ENCODE measurements at places on chromosomes 11 and 22. TPM values are rescaled to one million over a fixed set of nuclear protein-coding genes. Genes with fewer than 3 reads are reported as not detected.

DNA sequence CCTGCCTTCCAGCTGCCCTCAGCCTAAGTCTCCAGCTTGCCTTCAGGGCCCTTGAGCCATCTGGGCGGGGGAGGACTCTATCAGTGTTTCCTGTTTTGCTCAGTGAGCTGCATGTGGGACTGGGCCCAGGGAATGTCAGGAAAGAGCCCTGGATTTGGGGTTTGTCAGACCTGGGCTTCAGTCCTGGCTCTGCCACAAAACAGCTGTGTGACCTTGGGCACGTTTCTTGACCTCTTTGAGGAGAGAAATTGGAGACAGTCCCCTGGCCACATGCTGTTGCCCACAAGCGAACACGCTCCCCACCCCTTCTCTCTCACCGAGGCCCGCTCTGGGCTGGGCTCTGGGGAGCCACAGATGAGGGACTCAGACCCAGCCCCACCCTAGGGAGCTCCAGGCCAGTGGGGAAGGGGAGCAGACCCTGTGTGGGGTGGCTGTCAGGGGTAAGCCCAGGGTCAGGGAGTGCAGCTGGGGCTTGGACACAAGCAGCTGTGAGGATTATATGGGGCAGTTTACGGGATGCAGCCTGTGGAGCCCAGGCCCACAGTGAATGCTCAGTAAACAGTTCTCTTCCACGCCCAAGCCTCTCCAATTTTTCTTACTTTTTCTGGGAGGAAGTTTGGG, 12.3 kb downstream of the MYO7A start:
- peak; percentile 66 for DNase-seq

GRCh38 chr11:6393989-6394670, 3.9 kb downstream of the SMPD1 start:
- no peak for DNase-seq

- DNase-seq: no peak
Observed at GRCh38 chr22:50670914-50671538, 1.6 kb upstream of the SHANK3 start.

- no peak for DNase-seq
Observed at GRCh38 chr11:33731723-33732531, 4.3 kb downstream of the CD59 start.

Gene LRRC55
- polyA plus RNA-seq: 0.08 TPM

All from heart left ventricle (tissue), 16 donors.